ENCODE measurements at places on chromosomes 3 and 15.

- DNase-seq = no peak
These were observed 79.0 kb upstream of the RASGRF1 start for GRCh38 chr15:79169526-79170133.

DNA sequence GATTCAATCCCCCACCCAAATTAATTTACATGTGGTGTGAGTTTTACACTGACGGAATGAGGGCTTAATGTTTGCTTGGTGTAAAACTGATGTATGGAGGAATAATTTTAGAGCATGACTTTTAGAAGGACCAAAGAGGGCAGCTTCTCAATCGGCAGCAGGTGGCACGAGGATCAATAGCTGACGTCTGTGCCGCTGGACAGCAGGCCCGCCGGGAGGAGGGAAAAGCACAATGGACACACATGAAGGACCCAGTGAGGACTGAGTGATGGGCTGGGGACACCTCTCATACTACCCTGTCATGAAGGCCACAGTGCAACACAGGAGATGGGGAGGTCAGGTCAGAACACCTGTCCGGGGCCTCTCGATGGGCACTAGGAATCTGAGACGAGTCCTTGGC, 61.4 kb upstream of the NSMCE3 start:
- DNase-seq = no peak

DNA sequence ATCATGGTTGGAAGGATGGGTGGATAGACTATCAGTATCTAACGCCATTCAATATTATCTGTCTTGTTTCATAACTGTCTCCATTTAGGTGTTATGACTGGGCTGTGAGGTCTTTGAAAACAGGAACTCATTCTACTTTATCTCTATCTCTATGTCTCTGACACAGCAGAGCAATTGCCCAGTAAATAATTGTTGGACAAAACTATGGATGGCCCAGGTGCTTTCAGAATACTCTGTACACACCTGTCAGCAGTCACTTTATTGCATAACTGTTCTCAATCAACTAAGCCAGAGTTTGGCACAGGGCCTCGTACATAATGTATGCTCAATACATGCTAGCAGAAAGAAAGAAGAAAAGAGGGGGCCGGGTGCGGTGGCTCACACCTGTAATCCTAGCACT, 210.3 kb downstream of the OPA1 start:
- no peak for DNase-seq

DNA sequence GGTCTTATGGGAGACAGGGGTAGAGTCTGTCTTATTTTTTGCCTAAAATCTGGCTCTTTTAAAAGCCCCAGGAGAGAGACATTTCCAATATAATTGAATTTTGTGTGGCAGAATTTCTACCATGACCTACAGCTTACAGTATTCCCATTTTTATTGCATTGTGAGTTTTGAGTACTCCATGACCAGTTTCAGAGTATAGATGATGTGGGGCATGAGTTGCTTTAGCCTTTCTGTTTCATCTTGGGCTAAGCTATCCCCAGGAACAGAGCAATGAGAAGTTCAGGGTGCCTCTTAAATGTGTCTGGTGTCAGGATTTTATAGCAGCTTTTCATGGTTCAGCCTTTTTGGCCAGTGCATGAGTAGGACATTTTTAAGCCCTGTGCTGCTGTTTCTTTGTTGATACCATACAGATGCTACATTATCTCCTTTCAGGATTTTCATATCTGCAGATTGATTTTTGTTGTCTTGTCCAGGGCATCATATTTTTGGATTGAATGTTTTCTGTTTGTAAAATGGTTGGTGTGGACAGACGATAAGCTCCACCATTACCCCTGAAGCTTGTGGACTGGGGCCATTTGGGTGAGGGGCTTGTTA, 3.5 kb downstream of the ABHD2 start:
- DNase-seq = no peak

DNA sequence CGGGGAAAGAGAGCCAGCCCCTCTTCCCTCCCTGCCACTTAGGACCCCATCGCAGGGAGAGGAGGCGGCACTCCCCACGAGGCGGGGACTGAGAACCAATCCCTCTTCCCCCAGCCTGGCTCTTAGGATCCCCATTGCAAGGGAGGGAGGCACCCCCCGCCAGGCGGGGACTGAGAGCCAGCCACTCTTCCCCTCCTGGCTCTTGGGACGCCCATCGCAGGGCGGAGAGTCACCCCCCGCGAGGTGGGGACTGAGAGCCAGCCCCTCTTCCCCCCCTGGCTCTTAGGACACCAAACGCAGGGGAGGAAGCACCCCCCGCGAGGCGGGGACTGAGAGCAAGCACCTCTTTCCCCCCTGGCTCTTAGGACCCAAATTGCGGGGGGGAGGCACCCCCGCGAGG, 34.2 kb upstream of the SSUH2 start:
- DNase-seq = no peak

- no peak for DNase-seq
These were observed 284.8 kb upstream of the CFAP20DC start for GRCh38 chr3:59334585-59334984.

DNA sequence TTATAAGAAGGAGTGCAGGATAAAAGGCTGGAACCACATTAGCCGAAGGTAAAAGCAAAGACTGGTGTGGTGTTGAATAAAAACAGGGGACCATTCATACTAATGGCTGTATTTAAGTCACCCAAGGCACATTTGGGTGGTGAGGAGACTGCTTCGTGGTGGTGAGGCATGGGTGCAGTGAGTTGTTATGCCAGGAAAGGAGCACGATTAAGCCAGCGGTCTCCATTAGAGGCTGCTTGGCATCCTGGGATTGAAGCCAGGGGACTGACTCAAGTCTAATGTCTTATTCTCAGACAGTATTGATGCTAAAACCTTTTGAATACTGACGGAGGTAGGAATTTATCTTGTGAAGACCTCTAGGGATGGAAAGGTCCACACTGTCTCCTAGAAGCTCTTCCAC, 21.9 kb downstream of the FEM1B start:
- no peak for DNase-seq
